ENCODE measurements at places on chromosomes 16 and 17.

- no peak for DNase-seq
These were observed 3.1 kb downstream of the TMEM92 start for GRCh38 chr17:50277357-50277754.

DNA sequence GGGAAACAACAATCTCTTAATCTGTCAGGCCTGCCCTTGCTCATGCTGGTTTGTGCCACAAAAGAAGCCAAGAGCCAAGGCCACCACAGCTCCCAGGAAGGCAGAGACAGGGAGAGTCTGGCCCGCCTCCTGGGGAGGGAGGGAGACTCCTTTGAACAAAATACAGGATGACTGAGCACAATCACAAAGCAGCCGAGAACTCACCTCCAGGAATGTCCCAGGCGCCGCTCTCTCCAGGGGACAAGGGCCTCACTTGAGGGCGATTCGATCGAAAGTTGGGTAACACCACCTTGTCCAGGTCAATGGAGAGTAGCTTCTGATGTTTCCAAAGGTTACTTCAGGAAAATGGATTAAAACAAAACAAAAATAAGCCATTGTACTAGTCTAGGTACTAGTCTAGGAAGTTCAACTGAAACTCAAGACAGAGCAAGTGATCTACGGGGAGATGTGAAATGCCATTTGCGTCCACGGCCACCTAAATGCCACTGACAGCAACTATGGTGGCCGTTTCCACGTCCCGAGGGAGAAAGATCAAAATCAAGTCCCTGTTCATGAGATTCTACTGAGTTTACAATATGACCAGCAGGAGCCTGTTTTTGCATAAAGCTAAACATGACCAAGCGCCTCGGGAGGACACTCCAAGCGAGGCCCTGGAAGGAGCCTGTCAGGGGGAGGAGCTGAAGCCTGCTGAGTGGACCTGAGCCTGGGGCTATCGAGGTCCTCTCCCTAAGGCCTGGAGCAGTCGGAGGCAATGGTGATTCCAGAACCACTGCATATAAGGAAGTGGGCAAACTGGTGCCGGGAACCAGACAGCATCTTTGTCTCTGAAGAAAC is 13.4 kb upstream of the SLC38A8 start:
- DNase-seq, result no peak

- DNase-seq, result no peak
These were observed 4.1 kb upstream of the TGFB1I1 start for GRCh38 chr16:31467858-31468257.

DNA sequence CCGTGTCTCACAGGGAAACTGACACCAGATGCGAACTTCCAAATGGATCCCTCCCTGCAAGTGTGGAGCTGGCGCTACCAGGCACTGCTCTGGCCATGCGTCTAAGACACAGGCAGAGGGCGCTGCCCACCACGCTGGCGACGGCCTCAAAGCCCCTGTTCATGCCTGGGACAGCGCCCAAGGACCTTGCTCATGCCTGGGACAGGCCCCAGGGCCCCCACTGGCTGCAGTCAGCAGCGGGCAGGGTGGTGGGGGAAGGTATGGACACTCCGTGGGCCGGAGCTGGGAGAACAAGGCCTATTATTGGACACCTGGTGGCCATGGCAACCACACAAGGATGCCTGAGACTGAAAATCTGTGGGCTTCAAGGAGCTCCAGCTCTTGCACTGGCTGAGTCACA is 8.8 kb downstream of the ZG16B start:
- peak; percentile 85 for DNase-seq

DNA sequence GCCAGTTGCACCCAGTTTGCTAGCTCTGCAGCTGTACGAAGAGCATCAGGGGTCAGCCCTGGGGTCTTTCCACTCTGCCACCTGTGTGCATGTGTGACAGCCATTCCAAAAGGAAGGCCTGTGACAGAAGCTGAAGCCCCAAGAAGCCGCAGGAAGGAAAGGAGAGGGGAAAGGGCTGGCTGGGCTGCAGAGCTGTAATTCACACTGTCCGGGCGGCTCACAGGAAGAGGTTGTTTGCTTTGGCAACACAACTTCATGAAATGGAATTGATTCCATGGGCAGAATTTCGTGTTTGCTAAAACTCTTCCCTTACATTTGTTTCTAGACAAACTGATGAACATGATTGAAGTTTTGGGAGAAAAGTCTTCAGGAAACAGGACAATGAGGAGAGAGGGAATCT is 14.8 kb downstream of the TMEM204 start:
- no peak for DNase-seq

DNA sequence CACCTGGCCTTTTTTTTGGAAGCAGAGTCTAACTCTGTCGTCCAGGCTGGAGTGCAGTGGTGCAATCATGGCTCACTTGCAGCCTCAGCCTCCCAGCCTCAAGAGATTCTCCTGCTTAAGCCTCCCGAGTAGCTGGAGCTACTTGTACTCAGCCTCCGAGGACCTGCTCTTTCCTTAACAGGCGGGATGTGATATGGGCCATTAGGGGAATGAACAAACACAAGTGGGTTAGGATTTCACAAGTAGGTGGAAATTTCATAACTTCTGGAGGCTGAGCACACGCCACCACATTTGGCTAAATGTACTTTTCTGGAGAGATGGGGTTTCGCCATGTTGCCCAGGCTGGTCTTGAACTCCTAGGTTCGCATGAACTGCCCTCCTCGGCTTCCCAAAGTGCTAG is 4.1 kb downstream of the PAM16 start:
- DNase-seq, result no peak

- no peak for DNase-seq
These were observed 31.4 kb upstream of the MEAK7 start for GRCh38 chr16:84535851-84536250.

DNA sequence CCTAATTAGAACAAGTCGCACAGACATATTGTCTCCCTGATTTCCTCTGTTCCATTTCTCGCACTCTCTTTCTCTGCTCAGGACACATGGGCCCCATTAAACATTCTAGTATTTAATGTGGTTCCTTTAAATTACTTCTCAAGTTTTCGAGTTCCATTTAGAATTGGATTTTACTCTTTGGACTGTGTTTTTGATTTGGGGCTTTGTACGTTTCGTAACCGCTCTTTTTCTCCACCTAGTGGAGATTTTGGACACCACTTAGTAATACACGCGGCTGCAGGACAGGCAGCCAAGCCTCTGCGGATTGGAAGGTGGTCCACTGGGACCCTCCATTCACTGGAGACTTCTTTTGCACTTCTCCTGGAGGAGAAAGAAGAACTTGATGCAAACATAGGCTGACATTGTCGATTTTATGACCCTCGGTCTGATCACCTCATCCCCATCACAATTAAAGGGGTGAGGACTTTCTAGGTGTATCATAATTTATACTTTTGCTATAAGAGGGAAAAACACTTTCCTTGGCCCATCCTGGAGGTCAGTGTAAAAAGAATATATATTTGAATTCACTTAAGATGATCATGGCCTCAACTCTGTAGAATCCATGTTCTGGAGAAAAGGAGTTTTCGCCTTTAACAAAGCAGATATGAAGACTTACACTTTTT is 85.7 kb downstream of the NOG start:
- peak; percentile 68 for DNase-seq

GRCh38 chr17:3667366-3668278 is 756 bp downstream of the TAX1BP3 start:
- DNase-seq, result peak; percentile 95

GRCh38 chr17:20206068-20206467 is 196.9 kb downstream of the SPECC1 start:
- peak; percentile 34 for DNase-seq

GRCh38 chr16:62034231-62035114 is 1.8 kb downstream of the CDH8 start:
- no peak for DNase-seq

GRCh38 chr16:1812732-1813163 is 13.9 kb downstream of the HAGH start:
- DNase-seq, result peak; percentile 23

- DNase-seq, result peak; percentile 77
These were observed 5.3 kb downstream of the RPL13 start for GRCh38 chr16:89565506-89566372.

- peak; percentile 70 for DNase-seq
These were observed 1.4 kb downstream of the HES7 start for GRCh38 chr17:8122422-8122923.

DNA sequence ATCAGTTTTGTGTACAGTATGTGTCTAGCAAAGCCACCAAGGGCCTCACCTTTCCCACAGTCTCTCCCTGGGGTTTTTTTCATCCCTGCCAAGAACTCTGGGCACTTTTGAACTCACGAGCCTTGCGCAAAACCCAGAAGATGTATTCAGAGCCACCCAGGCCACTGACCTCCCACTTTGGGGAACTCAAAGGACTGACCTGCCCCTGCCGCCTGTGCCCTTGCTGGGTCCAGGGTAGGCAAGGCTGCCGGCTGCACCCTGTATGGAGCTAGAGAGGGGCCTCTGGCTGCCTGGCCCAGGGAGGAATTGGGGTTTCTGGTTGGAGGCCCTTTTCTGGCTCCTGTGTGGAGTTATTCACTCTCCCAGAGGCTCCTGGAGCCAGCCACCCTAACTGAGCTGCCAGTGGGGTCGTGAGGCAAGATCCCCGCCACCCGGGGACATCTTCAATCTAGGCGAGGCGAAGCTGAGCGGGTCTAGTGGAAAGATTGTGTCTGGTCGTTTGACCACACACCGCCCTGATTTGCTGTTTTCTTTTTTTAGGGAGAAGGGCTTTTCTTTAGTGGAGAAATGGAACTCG is 1.9 kb downstream of the CDK5R1 start:
- DNase-seq, result no peak

GRCh38 chr17:27602721-27603420 is 28.1 kb upstream of the LGALS9 start:
- peak; percentile 73 for DNase-seq

GRCh38 chr17:75237100-75238014 is 24.0 kb downstream of the GGA3 start:
- no peak for DNase-seq

- DNase-seq, result no peak
These were observed at the start of gene PLXDC1 for GRCh38 chr17:39151150-39151942. PLXDC1 (minus strand) TSS chr17:39151637; CDS start chr17:39151437, 200 bp downstream.

GRCh38 chr16:29987371-29988085 is 7.9 kb downstream of the HIRIP3 start:
- no peak for DNase-seq

- no peak for DNase-seq
These were observed 509 bp downstream of the ADAD2 start for GRCh38 chr16:84191466-84191865.

- DNase-seq, result no peak
These were observed 6.3 kb downstream of the CDH5 start for GRCh38 chr16:66372898-66373155.

GRCh38 chr17:50015146-50015545 is 20.1 kb upstream of the DLX3 start:
- DNase-seq, result no peak

DNA sequence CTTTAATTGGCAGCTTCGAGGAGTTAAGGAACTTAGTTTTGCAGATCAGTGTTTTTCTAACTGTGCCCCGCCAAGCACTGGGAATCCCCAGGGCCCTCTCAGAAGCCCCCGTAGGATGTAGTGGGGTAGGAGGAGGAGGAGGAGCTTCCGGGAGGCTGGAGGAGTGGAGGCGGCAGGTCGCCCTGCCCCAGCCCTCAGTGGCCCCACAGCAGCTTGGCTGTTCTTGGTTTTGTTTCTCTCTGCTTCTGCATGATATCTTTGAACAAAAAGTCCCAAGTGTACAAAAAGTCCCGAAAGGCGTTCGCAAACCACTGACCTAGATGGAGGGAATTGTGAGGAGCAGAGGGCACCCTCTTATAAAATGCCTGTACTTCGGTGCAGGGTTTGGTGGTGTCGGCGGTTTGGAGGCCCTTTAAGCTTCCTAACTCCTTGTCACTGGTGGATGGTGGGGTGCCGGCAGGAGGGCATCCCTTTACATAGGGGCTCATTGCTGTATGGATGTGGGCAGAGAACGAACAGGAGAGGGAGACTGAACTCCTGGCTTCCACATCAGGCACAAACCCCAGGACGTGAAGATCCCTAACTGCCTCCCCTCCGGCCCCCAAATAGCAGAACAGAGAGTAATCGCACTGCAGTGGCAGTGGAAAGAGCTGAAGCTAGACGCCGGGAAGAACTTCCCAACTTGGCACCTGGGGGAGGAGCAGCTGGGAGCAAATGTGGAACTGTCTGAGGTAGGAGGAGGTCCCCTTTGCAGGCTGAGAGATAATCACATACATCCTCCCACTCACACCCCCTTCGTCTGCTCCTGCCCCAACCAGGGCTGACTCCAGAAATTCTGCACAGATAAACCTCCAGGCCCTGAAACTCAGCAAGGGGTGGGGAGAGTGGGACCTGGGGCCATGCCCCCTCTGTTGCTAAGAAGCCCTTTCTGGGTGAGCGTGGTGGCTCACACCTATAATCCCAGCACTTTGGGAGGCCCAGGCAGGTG is 20.1 kb downstream of the EPOP start:
- no peak for DNase-seq

GRCh38 chr17:44334315-44334714 is 9.7 kb upstream of the SLC25A39 start:
- no peak for DNase-seq

- peak; percentile 35 for DNase-seq
These were observed 54.5 kb upstream of the MRC2 start for GRCh38 chr17:62572888-62573401.

DNA sequence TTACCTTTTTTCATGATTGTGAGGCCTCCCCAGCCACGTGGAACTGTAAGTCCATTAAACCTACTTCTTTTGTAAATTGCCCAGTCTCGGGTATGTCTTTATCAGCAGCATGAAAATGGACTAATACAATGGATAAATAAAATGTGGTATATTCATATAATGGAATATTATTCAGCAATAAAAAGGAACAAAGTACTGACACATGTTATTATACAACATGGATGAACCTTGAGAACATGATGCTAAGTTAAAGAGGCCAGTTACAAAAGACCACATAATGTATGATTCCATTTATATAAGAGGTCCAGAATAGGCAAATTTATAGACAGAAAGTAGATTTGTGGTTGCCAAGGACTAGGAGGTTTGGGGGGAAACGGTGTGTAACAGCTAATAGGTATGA is 5.3 kb downstream of the ERN1 start:
- DNase-seq, result no peak

DNA sequence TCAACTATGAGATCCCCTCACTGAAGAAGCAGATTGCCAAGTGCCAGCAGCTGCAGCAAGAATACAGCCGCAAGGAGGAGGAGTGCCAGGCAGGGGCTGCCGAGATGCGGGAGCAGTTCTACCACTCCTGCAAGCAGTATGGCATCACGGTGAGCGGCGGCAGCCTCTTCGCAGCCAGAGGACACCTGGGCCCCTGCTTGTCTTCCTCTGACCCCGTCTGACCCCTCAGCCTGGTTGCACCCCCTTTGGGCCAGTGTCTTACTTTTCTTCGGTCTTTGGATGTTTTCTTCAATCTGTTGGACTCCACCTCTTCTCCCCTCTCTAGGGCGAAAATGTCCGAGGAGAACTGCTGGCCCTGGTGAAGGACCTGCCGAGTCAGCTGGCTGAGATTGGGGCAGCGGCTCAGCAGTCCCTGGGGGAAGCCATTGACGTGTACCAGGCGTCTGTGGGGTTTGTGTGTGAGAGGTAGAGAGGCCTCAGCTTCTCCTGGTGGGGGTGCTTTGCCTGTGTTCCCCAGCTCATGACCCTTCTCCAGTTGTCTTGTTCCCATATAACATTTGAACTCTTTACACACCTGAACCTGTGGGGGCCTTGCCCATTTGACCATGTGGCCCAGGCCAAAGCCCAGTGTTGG is 4.4 kb downstream of the CDK5RAP3 start:
- DNase-seq, result no peak

- peak; percentile 69 for DNase-seq
These were observed 166.3 kb downstream of the MSI2 start for GRCh38 chr17:57422574-57423164.

- DNase-seq, result peak; percentile 20
These were observed 104.9 kb downstream of the CEP112 start for GRCh38 chr17:66087073-66087472.

- DNase-seq, result no peak
These were observed 142.2 kb upstream of the HS3ST3A1 start for GRCh38 chr17:13743906-13744305.

GRCh38 chr17:27997044-27997401 is 45.5 kb upstream of the NLK start:
- no peak for DNase-seq

Measured in ELR (cell line).